ENCODE measurements at places on chromosomes 16 and 17.

- DNase-seq = no peak
Measured at GRCh38 chr17:36493956-36494355, 7.5 kb downstream of the ZNHIT3 start.

DNA sequence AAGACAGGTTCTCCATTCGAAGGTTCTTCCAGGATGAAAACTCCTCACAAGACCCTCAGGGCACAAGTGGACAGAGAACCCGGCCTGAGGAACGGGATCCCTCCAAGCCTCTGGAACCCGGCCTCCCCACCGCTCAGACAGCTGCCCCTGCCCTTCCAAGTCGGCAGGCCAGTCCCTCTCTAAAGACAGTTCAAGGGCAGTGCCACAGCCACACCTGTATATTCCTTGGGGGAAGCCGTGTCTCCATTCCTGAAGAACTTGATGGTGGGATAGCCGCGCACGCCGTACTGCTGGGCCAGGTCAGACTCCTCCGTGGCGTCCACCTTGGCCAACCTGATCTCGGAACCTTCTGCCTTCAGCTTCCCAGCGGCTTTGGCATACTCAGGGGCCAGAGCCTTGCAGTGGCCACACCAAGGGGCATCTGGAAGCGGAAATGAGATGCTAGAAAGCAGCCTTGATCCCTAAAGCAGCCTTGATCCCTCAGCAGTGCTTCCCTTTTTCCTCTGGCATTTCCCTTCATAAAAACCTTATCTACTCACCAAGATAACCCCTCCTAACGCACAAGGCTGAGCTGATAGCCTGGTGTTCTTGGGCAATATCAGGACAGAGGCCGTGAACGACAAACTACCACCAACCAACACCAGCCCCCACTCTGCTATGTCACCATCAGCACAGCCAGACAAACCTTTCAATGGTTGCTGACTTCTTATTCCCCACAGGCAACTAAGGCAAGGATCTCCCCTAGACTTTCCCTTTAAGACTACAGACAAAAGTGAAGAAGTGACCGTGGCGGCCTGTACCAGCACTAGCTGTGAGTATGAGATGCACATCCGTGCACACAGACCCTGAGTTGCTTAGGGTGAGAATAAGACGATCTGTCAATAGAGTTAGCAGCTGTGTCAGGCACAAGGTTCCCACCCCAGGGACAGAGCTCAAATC is 1.1 kb downstream of the P4HB start:
- DNase-seq = no peak

- DNase-seq = no peak
Measured at GRCh38 chr17:49747632-49748031, 16.3 kb downstream of the FAM117A start.

- no peak for DNase-seq
Measured at GRCh38 chr17:35554668-35555067, 6.0 kb downstream of the SLFN14 start.

GRCh38 chr16:5478036-5478435 is 380.4 kb upstream of the EEF2KMT start:
- DNase-seq = no peak

DNA sequence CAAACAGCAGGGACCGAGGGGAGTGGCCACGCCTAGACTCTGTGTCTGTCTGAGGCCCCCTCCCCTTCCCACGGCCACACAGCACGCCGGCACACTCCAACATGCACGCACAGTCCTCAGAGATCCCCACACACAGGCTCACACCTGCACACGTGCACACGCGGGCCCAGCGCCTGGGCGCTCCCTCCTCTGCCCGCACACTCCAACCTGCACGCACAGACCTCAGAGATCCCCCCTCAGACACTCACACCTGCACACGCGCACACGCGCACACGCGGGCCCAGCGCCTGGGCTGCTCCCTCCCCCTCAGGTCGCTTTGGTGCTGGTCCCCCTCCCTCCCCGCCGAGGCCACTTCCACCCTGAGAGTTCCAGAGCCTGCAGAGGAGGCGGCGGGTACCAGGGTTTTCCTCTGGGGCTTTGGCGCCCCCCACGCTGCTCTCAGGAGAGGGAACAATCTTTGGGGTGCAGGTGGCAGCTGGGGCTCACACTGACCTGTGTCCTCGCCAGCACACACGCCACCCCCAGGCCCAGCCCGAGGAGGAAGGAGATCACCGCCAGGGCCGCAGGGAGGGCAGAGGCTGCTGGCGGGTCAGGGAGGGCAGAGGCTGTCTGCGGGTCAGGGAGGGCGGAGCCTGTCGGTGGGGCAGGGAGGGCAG is 1.6 kb downstream of the CD7 start:
- no peak for DNase-seq

DNA sequence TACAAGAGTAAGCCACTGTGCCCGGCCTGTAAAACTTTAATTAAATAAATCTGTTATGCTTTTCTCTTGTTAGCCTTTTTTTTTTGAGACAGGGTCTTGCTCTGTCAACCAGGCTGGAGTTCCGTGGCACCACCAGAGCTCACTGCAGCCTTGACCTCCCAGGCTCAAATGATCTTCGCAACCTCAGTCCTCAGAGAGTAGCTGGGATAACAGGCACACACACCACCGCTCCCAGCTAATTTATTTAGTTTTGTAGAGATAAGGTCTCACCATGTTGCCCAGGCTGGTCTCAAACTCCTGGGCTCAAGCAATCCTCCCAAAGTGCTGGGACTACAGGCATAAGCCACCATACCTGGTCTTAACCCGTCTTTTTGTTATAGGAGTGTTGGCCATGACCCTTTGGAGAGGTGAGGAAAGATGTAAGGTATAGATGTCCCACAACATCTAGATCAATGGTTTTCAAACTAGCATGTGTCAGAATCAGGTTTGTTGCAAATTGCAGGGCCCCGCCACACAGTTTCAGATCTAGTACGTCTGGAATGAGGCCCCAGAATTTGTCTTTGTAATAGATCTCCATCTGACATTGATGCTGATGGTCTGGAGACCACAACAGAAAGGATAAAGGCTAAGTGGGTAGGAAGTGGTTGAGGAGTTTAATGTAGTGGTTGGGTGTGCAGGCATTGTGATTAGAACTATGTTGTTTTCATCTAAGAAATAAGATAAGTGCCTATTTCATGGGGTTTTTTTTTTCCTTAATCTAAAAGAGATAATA is 4.3 kb upstream of the GGA2 start:
- no peak for DNase-seq

DNA sequence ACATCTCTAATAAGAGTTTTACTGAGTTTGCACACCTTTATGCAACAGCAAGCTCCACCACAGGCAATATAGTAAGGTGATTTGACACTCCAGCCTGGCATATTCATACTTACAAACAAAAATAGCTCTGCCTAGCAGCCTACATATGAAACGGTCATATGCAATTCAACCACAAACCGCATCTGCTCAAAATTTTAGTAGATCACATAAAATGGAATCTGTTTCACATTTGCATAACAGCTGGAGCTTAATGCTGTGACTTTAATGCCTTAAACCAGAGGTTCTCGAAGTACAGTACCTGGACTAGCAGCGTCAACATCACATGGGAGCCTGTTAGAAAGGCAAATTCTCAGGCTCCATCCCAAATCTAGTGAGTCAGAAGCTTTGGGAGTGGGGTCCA is 578.4 kb downstream of the CDH11 start:
- no peak for DNase-seq

GRCh38 chr16:4358831-4359561 is 7.9 kb upstream of the PAM16 start:
- DNase-seq = peak; percentile 51
